Umbilical cord (tissue), 2 donors: ENCODE measurements at places on chromosomes 12 and 14. TPM values are rescaled to one million over a fixed set of nuclear protein-coding genes. Genes with fewer than 3 reads are reported as not detected.

TBC1D30 gene
- total RNA-seq: 14.7 TPM

DNA sequence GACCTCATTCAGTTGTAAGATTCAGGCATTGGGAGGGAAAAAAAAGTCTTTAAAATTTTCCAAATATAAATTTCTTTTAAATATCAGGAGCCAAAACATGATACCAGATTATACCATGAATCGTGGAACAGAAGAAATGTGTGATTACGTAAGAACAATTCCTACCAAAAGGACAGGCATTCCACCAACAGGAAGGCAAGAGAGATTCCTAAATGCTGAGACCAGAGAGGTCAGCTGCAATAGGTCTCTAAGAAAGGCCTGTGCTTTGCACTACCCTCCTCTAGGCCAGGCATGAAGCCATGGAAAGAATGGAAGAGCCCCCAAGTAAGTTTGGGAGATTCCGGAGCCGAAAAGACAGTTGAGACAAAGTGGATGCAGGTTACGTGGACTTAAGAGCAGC, 83.7 kb downstream of the PTGER2 start:
- DNase-seq: no peak

DNA sequence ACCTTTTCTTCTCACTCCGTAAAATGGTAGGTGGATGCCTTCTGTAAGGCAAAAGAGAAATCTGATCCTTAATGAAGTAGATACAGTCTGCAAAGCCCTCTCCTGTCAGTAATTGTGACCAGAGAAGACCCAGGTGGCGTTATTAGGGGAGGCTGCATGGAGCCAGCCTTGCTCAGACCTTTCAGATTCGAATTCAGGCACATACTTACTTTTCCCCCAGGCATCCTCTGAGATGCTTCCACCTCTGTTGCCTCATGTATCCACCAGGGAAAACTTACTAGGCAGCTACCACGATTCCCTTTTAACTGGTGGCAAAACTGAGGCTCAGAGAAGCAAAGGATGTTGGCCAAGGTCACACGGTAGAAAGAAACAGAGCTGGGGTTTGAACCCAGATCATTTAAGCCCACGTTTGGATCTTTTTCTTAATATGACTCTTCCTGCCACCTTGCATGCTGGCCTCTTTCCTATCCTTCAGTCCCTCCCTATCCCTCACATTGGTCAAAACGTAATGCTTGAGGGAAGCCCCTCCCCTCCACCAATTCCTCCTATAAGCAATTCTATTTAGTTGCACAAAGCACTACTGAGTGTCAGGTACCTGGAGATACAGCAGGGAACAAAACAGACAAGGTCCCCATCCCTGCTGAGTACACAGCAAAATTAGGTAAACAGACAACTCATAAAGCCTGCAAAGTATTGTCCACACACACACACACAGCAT, 179.4 kb downstream of the KSR2 start:
- DNase-seq: no peak

DNA sequence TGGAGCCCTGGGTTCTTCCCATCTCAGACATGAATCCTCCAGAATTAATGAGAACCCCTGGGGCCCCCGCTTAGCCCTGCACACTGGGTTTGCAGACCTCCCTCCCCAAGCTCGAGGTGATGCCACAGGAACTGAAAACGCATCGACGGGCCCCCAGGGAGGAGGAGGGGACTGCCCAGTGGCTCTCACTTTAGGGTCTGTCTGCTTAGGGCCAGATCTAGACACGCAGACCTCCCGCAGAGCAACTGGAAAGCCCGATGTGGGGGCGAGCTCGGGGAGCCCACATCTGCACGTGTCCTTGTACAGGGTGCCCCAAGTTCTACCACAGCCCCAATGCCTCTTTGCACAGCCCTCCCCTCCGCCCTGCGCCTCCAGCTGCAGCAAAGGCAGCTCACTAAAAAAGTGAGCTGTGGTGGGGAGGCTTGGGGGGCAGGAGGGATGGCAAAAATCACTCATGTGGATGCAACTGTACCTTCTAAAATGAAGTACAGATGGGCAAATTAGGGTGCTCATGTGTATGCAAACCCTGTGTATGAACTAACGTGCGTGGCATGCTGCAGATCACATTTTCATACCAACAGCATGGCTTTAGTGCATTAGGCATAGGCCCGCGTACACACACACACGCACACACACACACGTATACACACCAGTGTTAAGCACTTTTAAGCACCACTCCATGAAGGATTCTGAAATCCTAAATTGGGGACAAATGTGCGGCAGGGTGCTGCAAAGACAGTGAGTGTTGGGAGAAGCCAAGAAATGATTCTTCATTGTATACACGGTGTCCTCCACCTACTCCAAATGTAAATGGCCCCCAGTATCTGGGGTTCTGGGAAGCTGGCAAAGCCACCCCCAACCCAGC, 99.9 kb upstream of the MAP1LC3B2 start:
- DNase-seq: no peak

DNA sequence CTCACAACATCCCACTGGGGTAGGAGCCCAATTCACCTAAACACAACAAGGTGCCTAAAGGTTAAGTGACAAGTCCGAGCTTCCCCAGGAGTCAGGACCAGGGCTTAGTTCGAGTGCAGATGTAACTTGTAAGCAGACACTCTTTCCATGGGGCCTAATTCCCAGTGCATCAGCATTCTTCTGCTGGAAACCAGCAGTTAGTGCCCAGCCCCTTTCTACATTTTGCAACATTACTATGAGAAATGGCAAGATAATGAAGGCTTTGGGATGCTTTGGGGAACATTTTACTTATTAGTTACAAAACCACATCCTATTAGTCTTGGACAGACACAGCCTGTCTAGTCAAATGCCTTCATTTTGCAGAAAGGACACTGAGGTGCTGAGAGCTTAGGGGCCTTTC, 179.8 kb downstream of the CALM1 start:
- peak; percentile 48 for DNase-seq

DNA sequence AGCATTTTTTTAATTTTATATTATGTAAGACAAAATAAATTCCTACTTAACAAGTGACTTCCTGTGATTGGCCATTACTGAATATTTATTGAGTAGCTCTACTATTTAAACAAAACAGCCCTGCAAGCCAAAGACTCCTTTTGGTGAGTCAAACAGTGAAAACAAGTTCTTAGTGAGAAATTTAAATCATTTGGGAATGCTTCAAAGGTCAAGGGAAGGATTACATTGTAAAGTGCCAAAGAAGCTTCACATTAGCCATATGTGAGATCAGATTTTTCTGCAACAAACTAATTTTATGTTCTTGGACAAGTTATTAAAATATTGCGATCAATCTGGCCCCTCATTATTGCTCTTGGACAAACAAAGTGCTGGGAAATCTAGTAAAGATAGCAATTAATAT, 795.4 kb upstream of the MGAT4C start:
- no peak for DNase-seq
